Stimulated activated CD4-positive, alpha-beta T cell treated with anti-CD3 and anti-CD28 coated beads, Interleukin-1b, Interleukin-23, amount 100 ng/mL, for 48 hours (primary cell): ENCODE measurements at places on chromosomes 3 and 15.

GRCh38 chr15:56532721-56533460 is 68.0 kb upstream of the MNS1 start:
- no peak for DNase-seq

- no peak for DNase-seq
Observed at GRCh38 chr15:73584699-73585420, 48.3 kb downstream of the NPTN start.

- DNase-seq = peak; percentile 22
Observed at GRCh38 chr3:42979044-42979972, at the start of gene GASK1A. GASK1A (plus strand) TSS chr3:42979311; CDS start chr3:42979643, 332 bp downstream.

DNA sequence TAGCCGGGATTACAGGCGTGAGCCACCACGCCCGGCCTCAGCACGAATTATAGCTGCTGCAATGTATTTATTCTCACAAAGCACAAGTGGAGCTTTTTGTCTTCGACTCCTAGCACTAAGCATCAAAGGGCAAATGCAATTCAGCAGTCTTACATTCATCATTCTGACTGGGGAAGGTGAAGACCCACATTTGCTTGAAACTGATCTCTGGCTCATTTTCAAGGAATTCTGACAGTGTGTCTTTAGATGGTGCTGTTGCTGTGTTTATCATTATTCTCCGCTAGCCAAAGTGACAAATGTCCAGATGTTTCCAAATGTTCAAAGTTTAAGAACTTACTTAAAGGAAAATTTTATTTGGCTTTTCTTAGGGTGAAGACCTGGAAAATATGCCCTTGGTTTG is 55.9 kb downstream of the SGO1 start:
- no peak for DNase-seq

DNA sequence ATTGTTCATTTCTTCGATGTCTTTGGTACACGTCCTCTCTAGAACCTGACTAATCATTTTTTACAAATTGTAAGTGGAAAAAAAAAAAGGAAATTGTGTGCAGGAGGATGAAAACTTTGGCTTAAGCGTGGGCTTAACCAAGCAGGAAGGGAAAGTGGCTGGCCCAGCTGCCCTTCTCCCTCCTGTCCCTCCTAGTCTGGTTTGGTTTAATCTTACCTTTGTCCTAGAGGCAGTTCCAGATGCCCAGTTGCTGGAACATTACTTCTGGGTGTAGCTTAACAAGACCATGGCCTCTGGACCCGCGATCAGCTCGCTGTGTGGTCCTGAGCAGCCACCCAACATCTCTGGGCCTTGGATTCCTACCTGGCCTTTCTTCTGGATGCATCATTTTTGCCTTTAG is 15.4 kb downstream of the PAQR5 start:
- DNase-seq = no peak

- no peak for DNase-seq
Observed at GRCh38 chr15:73573572-73573971, 59.6 kb downstream of the NPTN start.

DNA sequence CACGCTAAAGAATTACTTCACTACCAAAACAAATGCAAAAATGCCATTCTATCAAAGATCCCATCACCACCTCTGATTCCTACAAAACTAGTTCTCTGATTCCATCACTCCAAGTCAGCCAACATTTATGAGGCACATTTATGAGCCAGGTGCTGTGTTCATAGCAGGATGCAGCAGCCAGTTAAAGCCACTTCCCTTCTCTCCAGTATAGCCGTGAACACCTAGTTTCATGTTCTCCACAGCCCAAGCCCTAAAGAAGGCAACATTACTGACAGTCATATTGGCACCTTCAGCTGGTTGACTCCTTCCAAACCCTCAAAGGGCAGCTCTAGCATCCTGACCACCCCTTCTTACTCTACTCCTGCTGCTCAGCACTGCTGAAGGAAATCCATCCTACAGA is 36.4 kb downstream of the RYK start:
- no peak for DNase-seq

GRCh38 chr3:187997490-187997889 is 156.5 kb upstream of the LPP start:
- no peak for DNase-seq

DNA sequence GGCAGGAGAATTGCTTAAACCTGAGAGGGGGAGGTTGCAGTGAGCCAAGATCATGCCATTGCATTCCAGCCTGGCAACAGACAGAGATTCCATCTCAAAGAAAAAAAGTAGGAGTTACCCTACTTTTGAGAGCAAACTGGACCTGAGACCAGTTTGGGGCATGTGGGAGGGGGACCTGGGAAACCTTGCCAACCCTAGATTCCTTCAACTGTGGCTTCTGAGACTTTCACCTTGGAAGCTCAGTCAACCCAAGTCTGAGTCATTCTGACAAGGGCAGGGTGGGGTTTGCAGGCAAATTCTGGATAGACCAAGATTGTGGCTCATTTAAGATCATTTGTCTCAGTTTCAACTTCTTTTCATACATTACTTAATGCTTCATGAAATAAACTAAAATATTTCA is 23.8 kb upstream of the SIAH2 start:
- peak; percentile 40 for DNase-seq

GRCh38 chr3:170739410-170739809 is 130.6 kb downstream of the RPL22L1 start:
- DNase-seq = no peak

- DNase-seq = no peak
Observed at GRCh38 chr3:14492948-14493881, 46.9 kb downstream of the GRIP2 start.

GRCh38 chr15:70112074-70112395 is 14.3 kb upstream of the TLE3 start:
- no peak for DNase-seq

- no peak for DNase-seq
Observed at GRCh38 chr15:69926721-69927120, 171.0 kb downstream of the TLE3 start.

DNA sequence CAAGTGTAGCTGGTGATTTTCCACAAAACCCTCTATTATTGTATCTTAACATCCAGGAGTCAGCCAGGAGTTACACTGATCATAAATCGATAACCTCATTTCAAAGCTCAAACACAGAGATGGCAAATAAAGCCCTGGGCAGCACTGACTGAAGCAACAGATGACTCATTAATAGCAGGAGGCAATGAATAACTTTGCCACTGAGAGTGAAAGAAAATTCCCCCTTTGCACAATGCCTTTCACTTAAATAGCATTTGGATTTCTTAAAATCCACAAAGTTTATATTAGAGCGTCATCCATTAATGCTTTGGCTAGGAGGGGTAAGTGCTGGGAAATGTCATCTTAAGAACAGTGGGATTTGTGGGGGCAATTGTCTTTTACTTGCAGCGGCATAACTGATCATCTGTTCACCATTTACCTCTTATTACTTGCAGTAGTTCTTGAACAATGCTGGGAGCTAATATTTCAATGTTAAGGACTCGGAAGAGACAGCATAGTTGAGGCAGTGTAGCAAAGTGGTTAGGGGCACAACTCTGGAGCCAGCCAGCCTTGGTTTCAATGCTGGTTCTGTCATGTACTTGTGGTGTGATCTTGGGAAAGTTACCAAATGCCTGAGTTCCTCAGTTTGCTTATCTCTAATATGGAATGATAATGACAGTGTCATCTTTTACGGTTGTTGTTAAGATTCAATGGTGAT is 630.4 kb upstream of the TBL1XR1 start:
- no peak for DNase-seq

DNA sequence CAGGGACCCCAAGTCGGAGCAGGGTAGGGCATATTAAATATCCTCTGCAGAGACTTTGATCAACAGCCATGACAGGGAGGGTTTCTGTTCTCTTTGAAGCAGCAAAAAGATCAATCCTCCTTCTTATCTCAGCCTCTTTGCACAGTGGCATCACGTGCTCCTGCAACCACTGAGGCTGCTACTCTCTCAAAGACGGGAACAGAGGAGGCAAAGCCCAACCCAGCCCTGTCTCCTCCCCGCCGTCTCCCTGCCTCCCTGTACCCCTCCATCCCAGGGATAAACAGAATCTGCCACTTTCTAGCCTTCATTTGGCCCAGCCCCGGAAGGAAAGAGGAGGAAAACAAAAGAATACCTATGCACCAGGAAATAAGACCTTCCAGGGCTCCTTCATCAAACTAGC is 7.5 kb upstream of the TBC1D21 start:
- DNase-seq = no peak

DNA sequence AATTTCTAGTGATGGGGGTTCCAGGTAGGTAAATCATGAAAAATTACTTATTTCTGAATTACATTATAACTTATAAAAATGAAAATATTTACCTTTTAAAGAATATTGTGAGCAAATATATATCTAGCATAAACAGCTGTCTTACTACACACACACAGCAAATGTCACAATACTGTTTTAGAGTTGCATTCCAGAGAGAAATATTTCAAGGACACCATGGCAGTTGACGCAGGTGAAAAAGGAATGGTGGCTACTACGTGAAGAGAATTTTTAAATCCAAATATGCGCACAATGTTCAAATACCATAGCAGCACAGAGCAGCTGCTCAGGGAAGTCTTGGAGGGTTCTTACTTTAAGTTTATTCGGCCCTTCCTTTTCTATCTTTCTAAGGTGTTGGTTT is 356.2 kb downstream of the CGGBP1 start:
- no peak for DNase-seq

GRCh38 chr3:193347521-193348501 is 30.7 kb downstream of the ATP13A5 start:
- no peak for DNase-seq

DNA sequence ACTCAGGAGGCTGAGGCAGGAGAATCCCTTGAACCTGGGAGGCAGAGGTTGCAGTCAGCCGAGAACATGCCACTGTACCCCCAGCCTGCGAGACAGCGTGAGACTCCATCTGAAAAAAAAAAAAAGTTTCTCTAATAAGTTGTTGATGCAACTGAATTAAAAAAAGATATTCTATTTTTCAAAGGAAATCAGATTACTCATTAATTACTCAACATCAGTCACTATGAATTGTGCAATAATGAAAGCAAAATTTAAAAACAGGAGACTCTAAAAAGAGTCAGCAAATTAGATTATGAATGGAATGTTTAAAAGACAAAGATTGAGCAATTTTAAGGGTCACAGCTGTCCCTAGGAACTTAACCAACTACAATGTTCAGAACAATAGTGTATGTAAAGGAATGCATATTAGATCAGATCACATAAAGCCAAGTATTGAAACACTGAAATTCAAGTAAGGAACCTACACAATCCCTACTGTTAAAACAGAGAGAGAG is 60.2 kb upstream of the SLC4A7 start:
- no peak for DNase-seq

DNA sequence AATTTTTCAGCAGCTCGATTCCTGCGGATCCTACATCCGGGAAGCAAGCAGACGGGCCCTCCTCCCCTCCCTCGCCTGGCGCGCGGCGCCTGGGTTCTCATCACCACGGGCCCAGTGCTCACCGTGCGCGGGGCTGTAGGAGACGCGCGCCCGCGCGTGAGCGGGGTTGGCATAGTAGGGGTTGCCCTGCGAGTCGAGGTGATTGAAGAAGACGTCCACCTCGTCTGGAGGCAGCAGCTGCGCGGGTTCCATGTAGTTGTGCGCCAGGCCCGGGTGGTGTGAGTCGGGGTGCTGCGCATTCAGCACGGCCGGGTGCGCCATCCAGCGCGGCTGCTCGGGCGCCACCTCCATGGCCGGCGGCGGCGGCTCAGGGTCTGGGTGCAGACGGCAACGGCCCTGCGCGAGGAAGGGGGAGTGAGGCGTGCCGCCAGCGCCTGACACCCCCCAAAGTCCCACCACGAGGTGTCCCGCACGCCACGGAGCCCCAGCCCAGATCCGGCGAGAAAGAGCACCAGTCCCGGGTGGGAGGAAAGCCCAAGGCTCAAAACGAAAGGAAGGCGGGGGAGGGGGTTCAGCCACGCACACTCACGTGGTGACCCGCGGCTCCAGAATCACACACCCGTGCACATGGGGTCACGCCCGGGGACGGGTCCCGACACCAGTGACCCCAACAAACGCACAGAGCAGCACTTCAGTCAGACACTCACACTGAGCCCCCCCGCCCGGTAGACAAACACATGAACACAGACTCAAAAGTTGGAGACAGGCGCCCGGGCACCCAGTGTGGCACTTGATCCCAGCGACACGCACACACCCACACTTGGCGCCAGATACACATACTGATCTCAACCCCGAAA is 6.1 kb downstream of the GATA2 start:
- no peak for DNase-seq

GRCh38 chr15:74044267-74045110 is 37.9 kb downstream of the GOLGA6A start:
- no peak for DNase-seq

DNA sequence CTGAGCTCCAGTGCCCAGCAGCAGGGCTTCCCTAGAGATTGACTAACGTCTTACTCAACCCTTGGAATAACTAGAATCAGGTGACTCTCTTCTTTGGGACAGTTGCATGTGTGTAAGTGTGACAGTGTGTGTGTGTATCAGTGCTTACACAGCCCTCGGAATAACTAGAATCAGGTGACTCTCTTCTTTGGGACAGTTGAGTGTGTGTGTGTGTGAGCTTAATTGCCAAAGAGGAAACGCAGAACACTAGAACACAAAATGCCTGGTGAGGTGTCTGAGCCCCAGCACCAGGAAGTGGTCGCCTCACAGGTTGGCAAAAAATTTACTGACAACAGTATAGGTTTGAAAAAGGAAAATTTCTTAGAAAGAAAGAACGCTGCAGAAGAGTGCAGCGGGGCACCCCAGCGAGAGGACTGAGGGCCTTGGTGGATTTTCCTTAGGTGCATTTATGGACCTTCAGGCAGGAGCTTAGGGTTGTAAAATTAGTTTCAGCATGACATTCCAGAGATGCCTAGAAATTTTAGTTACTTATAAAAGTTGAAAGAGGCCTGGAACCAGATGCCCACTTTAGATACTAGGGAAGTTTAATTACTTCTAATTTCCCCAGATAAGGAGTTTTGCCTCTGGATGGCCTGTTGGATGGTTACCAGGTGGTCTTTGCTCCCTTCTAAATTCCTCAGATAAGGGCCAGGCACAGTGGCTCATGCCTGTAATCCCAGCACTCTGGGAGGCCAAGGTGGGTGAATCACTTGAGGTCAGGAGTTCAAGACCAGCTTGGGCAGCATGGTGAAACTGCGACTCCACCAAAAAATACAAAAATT is 3.7 kb upstream of the WDR82 start:
- no peak for DNase-seq

DNA sequence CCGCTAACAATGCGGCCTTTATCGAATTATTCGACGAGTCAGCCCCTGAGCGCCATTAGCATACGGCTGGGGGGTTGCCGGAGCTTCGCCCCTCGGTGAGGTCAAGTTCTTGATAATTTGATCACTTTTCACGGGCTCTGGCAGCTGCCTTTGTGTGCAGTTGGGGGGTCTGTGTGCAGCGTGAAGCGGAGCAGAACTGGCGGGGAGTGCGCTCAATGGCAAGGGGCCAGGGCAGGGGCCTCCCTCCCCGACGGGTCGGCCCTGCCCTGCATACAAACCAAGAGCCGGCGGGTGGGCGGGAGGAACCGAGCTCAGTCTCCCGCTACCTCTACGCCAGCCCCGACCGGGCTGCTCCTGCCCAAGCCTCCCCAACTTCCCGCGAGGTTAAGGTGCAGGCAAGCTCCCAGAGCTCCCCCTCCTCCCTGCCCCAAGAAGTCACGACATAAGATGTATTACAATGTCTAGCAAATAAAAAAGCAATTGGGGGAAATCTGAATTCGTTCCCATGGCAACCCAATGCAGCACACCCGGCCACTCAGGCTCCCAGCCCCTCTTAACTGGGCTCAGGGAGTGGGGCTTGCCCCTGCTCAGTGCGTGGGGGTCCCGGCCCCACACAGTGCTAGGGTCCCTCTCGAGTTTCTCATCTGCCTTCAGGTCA is 34.1 kb upstream of the POLG start:
- DNase-seq = no peak
